ENCODE measurements at places on chromosomes 5 and 9.
A peak's percentile ranks its signal among the peaks of the same experiment; 100 is the strongest.

- no peak for DNase-seq
Measured at GRCh38 chr5:60959156-60959555, 14.2 kb downstream of the NDUFAF2 start.

DNA sequence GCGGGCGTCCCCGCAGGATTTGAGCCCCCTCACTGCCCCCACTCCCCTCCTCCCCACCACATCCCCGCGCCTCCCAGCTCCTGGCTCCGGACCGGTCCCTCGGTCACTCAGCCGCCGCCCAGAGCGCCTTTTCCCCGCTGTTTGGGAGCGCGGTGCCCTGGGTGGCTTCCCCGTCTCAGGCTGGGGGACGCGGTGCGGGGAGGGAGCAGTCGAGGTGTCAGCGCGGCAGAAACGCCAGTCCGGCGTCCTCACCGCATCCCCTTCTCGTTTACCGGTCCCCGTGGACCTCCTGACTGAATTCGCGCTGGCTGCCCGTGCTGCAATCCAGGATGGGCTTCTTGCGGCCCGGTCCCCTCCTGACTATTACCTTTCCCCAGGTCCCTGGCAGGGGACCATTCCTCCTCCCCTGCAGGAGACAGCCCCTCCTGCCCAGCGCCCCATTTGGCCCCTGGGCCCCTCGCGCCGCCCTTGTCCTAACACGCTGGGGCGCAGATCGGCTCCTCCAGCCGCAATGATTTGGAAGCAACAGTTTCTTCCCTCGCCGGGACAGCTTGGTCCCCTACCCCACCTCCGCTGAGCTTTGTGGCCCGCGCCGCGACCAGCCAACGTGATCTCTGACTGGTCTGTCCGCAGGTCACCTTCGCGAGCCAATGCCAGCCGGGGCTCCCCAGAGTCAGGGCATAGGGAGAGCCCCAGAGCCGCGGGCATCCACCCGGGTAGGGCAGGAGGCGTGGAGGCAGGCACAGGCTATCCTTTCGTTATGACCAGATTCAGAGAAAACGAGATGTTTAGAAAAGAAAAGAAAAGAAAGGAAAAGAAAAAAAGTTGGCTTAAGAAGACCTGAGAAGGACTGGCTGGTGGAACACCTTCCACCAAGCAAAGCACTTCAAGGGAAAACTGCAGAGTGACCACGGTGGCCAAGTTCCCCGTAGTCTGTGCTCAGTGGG is 1.2 kb downstream of the ANKRD33B start:
- no peak for DNase-seq

GRCh38 chr5:169474226-169474625 is 109.3 kb upstream of the SPDL1 start:
- no peak for DNase-seq

- DNase-seq = no peak
Measured at GRCh38 chr9:108311745-108312144, 544.0 kb downstream of the ACTL7B start.

DNA sequence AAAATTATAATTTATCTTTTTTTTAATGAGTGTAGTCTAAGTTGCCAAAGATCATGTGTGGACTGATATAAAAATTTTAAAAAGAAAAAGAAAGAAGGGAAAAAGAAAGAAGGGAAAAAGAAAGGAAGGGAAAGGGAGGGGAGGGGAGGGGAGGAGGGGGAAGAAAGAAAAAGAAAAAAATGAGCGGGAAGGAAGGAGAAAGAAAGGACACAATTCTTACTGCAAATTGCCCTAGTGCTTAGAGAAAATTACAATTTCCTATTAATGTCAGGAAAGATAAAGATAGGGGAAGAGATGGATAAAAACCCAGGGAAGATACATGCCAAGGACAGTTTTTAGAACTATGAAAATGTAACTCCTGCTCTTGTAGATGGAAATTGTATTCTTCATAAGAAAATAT is 789.7 kb upstream of the GRAMD2B start:
- DNase-seq = no peak

DNA sequence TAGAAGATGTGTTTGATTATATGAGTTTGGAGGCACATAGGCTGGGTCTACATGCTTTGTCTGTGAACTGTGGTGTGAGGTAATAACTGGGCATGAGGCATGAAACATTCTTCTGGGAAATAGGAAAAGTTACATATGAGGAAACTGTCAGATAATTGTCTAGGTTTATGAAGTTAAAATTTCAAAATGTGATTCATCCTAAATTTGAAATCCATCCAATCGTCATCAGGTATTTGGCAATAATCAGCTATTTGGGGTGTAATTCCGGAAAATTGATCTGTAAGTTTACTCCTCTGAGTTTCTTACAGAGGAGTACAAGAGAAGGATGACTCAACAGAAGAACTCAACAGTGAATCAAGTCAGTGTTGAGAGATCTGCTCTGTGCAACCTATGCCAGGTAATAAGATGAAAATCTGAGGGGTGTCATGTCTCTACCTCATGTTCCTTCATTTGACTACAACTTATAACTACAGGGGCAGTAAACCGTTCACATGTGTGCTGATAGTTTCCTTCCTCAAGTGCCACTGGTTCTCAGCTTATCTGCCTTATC is 1171.6 kb upstream of the CDH18 start:
- no peak for DNase-seq

- DNase-seq = peak; percentile 91
Measured at GRCh38 chr9:16335788-16336580, 534.5 kb downstream of the BNC2 start.

DNA sequence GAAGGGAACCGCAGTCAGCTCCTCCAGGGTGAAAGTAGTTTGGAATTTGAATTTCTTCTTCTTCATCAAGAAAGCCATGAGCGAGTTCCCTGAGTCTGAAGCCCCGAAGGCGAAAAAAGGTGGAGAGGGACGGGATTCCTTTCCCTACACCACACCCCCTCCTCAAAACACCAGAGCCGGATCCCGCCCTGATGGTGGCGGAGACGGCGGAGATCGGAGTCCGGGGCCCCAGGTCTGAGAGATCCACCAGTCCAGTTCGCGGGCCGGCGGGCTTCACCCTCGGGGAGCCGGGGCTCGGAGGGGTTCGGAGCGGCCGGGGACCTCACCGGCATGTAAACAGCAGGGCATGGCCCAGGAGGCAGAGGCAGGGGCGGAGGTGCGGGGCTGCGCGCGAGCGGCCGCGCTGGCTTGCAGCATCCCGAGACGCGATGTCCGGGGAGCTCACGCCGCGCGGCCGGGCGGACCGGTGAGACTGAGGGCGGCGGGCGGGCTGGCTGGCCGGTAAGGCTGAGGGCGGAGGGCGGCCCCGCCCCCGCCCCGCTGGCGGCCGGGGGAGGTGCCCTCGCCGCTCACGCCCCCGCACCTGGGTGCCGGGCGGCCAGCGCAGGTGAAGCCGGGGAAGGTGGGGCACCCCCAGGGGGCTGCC is 606 bp downstream of the EEIG1 start:
- no peak for DNase-seq
